Stimulated activated CD8-positive, alpha-beta memory T cell treated with anti-CD3 and anti-CD28 coated beads, Interleukin-4, amount 100 ng/mL, for 24 hours (primary cell): ENCODE measurements at places on chromosomes 6 and 20.

GRCh38 chr20:17097603-17098002 is 129.2 kb upstream of the PCSK2 start:
- no peak for DNase-seq

DNA sequence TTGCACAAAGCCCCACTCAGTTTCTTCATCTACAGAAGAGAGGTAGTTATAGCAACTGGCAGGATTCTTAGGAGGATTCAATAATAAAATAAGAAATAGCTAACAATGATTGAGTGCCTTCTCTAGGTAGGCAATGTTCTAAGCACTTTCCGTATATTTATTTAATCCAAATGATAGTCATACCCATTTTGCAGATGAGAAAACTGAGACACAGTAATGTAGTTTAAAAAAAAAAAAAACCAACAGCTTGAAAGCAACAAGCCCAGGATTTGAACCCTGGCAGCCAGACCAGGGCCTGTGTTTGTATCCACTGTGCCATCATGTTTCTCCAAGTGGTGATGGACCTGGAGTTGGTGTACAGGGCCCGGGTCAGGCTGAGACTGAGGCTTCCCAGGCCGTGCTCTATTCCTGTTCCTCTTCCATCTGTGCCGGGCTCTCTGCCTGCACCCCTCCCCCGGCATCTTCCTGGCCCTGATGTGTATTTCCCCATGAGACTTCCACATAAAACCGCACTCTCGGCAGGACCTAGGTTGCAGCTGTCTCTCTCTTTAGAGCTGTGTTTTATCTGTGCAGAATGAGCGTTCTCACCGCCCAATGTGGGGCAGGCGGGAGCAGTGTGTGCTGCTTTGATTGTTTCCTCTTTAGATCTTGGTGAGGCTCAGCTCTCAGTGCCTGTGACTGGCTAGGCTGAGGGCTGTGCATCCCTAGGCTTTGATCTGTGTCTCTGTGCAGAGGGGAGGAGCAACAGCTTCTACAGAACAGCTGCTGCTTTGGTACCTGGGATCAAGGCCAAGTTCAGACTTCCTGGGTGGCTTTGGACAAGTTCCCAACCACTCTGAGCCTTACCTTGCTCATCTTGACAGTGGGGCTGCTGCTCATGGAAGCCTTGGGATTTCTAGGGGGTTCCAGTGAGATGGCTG is 49.5 kb downstream of the TOX2 start:
- no peak for DNase-seq

- DNase-seq, result no peak
These were observed 38.7 kb downstream of the GTF2H5 start for GRCh38 chr6:158206740-158207421.

DNA sequence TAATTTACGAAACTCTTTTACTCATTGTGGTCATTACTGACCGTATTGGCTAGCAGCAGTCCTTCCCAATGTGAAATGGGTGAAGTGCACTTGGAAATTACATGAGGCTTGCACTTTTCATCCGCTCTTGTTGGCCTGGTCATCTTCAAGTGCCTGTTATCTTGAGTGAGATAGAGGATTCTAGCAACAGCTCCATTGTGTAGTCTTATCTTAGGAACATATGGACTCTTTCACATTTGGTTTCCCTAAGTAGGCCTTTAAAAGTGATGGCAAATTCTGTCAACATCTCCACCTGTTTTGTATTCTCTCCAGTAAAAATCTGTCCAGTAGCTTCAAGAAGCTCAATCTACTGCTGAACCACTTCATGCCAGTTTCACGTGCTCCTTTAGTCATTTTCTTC is 114.8 kb upstream of the MARCKS start:
- DNase-seq, result no peak

DNA sequence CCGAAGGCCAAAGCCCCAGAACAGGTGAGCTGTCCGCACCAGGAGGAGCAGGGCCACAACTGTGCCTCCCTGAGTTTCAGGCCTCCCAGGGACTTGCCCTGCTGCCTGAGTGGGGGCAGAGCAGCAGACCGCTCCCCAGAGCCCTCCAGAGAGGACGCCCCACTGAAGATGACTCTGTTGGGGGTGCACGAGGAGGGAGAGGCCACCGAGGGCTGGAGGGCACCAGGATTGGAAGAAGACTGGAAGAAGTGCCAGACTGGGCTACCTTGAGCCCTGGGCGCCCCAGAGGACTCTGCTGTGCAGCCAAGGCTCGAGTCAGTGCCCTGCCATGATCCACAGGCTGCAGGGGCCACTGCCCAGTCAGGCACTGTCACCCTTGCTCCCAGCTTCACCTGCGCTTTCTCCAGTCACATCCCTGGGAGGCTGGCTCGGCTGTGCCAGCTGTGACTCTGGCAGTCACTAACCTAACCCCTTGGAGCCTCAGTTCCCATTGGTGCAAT is 11.3 kb downstream of the CST7 start:
- DNase-seq, result no peak

- DNase-seq, result no peak
These were observed 40.4 kb upstream of the ALDH8A1 start for GRCh38 chr6:134990262-134990661.

GRCh38 chr20:51624157-51624731 is 81.7 kb upstream of the NFATC2 start:
- peak; percentile 56 for DNase-seq

GRCh38 chr6:33696548-33697518 is 14.7 kb downstream of the UQCC2 start:
- no peak for DNase-seq

- no peak for DNase-seq
These were observed 24.5 kb downstream of the TSHZ2 start for GRCh38 chr20:52996658-52997057.

DNA sequence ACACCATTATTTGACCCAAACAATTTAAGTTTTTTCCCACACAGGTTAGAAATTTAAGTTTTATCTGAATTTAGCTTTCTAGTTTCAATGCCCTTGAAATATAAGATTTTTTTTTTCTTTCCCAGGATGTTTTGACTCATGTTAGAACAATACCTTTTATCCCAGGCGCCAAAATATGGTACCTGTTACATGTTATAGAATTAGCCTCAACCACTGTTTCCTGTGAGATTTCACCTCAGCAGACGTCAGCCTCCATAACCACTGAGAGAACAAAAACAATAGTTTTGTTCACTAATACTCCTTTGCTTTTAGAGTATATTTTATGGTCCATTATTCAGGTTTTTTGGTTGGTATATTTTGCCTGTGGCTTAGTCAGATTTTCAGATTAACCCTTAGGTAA is 302.9 kb downstream of the CDKAL1 start:
- DNase-seq, result no peak

DNA sequence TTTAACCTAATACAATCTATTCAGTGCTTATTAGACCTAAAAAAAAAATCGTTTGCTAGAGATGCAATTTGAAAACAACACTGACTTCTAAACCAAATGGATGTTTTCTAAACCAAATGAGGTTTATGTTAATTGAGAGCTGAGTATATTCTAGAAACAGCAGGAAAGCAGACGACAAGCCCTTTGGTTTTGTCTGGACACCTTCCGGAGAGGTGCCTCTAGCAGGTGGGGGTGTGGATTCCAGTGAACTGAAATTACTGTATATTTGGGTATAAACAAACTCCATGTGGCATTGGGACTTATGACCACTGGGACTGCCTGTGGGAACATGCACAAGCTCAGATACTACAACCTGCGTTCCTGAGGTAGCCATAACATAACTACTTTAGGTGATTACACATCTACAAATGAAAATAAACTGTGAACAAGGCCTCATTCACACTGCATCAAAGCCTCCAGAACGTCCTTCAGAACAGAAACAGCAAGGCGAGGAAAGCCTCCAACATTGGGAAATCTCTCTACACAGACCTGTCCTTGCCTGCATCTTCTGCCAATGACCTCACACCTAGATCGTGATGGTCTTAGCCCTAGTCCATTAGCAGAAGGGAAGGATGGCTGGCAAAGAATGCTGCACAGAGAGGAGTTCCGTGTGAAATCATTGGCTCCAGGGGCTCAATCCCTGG is 206.8 kb upstream of the FOXQ1 start:
- DNase-seq, result no peak

GRCh38 chr6:96059586-96059985 is 43.8 kb downstream of the FUT9 start:
- no peak for DNase-seq

GRCh38 chr6:97864826-97865225 is 581.8 kb upstream of the MMS22L start:
- no peak for DNase-seq

DNA sequence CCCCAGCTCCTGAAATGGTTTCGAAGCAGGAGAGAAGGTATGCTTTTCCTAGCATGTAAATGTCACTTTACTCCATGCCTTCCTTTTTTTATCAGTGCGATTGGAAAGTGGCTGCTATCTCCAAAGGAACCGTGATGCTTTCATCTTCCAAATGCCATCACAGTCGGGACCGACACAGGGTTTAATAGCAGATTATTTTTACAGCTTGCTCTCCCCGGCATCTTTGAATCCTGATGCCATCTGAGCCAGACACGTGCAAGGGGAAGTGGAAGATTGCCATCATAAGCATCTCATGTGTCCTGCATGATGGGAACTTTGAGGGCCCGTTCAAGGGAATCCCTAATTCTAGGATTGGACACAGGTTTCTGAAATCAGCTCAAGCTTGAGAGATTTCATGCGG is 253.4 kb upstream of the KCNG1 start:
- no peak for DNase-seq

GRCh38 chr6:18893540-18894269 is 506.6 kb downstream of the RNF144B start:
- DNase-seq, result no peak

DNA sequence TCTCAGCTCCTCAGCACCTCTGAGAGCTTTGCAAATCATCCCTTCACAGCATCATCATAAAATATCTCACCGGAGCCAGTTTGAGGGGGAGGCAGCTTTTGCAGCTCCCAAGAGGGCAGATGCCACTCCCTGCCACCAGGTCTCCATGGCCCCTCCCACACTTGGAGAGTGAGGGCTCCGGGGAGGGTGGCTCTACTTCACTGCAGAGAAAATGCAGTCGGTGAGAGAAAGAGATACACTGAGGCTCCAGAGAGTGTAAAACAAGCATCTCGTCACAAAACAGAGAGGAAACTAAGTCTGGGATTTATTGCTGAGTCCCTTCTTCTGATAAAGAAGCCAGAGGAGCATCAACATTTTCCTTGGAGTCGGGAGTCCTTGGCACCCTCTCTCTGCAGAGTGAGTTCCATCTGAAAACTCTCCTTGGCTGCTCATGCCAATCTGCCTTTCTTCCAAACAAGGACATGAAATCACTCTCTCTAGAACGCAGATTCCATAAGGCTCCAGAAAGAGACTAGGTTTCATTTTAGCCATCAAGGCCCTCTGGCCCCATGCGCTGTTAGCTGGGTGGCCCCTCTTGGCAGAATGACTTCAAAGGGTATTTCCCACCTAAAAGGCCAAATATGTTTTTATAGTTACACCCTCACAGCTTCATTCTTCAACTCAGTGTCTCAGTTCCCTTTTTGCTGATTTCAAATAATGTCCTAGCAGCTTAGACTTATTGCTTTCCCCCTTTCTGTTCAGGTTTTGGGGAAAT is 70.6 kb upstream of the F13A1 start:
- no peak for DNase-seq

- no peak for DNase-seq
These were observed 113.0 kb upstream of the CEP162 start for GRCh38 chr6:84340422-84340821.

DNA sequence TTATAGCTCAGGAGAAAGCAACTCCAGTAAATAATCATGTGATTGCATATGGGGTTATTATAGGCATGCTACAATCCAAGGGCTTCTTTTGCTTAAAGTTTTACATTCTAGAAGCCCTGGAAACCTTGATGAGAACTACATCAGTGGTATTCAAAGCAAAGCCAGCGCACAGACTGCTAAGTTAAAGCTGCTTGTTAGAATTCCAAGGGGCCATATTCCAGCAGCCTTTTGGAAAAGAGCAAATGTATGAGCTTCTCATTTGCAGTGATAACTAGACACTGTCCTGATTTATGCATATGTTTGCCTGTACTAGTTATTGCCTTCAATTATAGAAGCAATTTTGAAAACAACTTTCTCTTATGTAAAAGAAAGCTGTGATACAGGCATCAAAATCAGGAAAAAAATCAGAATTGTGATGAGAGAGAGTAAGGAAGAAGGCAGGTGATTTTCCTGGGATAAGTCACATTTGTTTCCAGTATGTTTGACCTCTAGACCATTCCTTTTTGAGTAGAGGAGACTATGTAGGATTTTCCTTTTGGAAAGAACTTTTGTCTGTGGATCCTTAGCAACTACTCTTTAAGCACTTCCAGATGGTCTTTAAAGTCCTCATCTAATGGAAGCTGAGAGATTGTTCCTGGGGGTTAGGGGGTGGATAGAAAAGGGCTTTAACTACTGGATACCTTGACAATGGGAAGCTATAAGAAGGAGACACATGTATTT is 159.2 kb downstream of the PLCB4 start:
- DNase-seq, result no peak

DNA sequence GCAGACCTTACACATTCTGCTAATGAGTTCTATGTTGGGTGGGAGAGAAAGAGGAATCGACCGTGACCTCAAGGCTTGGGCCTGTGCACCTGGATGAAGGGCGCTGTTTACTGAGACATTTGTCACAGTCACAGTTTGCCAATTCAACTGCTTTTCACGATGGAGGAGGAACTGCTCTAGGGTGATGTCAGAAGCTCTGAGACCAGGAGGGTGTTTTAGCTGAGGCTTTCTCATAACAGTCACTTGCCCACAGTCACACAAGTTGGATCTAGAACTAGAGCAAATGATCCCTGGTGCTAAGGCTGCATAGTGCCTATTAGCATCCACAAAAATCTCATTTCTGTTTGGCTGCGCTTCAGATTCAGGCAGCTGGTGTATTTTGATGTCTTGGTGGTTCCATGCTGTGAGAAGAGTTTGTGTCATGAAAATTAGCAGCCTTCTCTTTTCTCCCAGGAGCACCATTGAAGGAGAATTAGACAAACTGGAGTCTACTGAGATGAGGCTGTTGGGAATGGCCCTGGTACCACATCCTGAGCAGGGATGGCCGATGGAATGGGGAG is 83.3 kb upstream of the TGM3 start:
- DNase-seq, result no peak

DNA sequence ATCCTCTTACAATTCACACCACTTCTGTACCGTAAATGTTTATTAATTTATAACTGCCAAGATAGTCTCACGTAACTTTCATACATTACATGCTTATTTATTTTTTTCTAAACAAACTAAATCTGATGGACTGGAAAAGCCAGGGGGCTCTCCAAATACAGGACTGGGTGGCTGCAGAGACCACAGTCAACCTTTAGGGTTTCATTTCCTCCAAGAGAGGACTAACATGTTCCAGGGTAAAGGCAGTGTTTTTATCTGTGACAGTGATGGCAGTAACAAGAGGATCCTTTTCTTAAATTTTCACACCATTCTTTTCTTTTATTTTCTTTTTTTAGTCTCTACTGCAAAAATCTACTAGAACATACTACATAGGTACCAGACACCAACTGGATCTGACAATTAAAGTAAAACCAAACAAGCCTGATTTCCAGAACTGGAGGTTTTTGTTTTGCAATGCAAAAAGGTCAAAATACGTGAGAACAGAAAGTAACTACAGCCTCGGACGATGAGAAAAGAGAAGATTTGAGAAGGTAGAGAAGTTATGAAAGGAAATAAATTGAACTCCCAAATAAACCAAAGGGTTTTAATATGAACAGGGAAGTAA is 1.2 kb downstream of the LMBRD1 start:
- no peak for DNase-seq

- no peak for DNase-seq
These were observed 308.4 kb upstream of the GJE1 start for GRCh38 chr6:141824350-141824749.
